ENCODE measurements at places on chromosomes 16 and 17.

- DNase-seq: no peak
Measured at GRCh38 chr16:64947651-64948050, 174.2 kb downstream of the CDH11 start.

DNA sequence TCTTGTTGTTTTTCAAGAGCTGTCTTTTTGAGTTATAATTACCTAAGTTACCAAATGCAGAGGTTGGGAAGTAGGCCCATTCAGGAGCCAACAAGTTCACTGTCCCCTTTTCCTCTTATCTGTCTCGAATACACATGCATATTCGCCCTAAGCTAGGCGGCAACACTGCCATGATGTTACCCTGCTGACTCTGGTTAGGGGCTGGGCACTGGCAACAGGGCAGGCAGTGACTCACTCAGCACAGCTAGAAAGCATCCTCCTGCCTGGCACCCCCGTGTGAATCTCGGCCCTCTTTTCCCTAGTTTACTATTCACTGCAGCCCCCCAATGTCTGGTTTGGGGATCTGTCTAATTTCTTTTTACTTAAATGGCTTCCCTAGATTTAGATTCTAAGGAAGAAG is 13.8 kb downstream of the DBF4B start:
- no peak for DNase-seq

DNA sequence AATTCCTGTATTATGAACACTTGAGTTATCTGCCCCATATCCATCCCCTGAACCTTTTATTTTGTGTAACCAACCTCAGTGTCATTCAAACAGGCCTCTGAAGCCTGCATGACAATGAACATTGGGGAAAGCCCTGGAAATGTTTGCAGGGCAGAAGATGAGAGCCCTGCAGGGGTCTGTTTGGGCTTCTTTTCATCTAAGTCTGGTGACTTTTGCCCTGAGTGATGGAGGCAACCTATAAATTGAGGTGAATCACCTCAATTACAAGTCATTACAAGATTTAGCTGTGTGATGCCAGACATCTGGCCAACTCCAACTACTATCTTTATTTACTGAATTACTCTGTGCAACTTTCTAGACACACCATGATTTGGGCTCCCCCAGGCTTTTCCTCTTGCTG is 189.2 kb downstream of the MAF start:
- DNase-seq: no peak

GRCh38 chr17:35101036-35101435 is 18.6 kb downstream of the RAD51D start:
- no peak for DNase-seq

- no peak for DNase-seq
Measured at GRCh38 chr17:64765191-64765889, 103.2 kb upstream of the SMURF2 start.

GRCh38 chr17:752620-753219 is 656 bp upstream of the GEMIN4 start:
- DNase-seq: peak; percentile 24

DNA sequence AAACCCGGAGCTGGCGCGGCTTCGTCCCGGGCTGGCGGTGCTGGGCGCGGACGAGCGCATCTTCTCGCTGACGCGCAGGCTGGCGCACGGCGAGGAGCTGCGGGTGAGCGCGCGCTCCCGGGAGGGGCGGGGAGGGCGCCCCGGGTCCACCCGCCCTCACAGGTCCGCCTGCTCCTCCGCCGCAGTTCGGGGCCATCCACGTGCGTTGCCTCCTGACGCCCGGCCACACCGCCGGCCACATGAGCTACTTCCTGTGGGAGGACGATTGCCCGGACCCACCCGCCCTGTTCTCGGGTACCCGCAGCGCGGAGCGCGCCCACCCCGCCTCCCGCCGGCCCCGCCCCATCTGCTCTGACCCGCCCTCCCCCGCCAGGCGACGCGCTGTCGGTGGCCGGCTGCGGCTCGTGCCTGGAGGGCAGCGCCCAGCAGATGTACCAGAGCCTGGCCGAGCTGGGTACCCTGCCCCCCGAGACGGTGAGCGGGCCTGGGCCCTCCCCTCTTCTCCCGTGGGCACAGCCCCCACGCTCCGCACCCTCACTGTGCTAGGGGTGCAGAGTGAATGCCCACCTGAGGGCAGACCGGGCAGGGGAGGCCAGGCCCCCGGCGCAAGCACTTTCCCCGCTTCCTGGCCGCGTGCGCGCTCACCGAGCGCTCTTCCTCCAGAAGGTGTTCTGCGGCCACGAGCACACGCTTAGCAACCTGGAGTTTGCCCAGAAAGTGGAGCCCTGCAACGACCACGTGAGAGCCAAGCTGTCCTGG is 1.4 kb downstream of the HAGHL start:
- DNase-seq: peak; percentile 57

- DNase-seq: no peak
Measured at GRCh38 chr16:87878704-87879103, 9.4 kb upstream of the SLC7A5 start.

DNA sequence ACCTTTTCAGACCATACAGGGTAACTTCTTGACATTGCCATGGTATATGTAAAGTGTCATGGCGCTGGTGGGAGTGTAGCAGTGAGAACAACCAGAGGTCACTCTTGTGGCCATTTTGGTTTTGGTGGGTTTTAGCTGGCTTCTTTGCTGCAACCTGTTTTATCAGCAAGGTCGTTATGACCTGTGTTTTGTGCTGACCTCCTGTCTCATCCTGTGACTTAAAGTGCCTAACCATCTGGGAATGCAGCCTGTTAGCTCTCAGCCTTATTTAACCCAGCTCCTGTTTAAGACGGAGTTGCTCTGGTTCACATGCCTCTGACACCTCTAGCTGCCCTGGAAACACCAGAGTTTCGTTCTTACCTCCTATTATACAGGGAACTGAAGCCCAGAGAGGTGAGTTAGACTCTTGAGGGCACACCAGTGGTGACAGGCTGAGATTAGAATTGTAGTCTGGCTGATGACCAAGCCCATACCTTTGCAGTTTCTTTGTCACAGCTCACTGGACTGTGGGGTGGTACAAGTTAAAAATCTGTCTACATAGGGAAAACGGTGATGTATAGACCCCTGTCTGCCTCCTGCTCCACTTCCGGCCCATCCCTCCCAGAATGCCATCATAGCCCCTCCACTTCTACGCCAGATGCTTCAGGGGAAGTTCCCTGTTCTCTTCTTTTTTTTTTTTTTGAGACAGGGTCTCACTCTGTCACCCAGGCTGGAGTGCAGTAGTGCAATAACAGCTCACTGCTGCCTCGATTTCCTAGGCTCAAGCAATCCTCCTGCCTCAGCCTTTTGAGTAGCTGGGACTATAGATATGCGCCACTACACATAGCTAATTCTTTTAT is 21.0 kb downstream of the KSR1 start:
- no peak for DNase-seq

- DNase-seq: no peak
Measured at GRCh38 chr16:63617990-63618763, 1503.7 kb downstream of the CDH11 start.

DNA sequence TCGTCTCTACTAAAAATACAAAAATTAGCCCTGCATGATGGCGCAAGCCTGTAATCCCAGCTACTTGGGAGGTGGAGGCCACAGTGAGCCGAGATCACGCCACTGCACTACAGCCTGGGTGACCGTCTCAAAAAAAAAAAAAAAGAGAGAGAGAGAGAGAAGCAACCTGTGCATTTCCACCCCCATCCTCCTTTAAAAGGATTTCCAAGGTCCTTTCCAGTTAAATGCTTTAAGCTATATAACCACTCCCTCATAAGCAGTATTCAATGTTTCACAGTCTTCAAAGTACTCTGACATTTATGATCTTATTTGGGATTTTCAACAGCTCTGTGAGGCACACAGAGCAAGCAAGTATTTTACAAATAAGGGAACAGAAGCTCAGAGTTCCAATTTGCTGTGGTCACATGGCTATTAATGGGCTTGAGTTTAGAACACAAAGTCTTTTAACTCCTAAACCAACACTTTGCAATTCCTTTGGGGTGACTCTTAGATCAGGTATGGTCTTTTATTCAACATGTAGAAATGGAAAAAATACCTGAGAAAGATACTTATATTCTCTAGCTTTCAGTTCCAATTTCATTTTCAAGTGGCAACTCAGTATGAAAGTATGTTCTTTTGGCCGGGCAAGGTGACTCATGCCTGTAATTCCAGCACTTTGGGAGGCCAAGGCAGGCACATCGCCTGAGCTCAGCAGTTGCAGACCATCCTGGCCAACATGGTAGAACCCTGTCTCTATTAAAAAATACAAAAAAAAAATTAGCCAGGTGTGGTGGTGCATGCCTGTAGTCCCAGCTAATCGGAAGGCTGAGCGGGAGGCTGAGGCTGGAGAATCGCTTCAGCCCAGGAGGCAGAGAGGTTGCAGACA is 31.3 kb downstream of the SPOP start:
- peak; percentile 12 for DNase-seq

DNA sequence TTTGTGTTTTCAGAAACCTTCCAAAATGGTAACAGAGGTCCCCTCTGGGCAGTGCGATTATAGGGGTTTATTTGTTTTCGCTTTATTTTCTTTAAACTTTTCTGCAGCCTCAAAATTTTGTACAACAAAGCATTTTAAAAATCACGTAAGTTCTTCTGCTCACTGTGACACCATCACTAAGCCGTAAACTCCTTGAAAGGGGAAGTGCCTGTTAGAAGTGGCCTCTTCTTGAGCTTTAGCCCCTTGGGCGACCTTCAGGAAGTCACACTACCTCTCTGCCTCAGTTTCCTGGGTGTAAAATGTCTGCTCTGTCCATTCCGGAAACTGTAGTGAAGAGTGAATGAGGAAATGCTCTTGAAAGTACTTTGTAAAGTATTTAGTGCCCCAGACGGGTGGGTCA is 26.6 kb downstream of the ARHGAP27 start:
- DNase-seq: no peak

DNA sequence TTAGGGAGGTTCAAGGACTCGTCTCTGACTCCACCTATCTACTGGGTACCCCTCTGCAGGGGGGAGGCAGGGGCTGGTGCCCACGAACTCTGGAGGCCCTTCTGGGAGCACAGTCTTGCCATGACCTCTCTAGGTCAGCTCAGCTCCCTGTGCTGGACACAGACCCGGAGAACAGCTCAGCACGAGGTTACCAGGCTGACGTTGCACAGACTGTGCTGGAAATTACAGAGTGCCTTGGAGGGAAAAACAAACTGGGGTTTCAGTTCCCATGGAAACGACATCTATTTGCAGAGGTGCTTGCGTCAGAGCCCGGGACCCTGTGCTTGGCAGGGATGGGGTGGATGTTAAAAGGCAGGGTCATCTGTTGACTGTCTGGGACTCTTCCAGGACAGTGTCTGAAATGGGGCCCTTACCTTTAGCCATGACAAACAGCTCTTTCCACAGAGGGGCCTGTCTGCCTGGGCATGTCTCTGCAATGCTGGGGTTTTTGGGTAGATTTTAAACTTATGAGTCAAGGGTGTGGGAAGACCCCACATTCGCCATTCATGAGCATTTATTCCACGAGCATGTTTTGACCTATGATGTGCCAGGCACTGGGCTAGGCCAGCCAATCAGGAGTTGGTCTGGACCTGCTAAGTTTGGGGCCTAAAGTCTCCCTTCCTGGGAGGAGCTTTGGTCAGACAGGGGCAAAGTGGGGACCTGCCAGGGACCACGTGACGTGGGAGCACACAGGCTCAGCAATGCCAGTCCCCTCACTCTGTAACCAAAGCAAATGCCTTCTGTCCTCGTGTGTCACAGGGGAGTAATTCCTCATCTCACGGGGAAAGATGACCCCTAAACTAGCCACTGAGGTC is 22.5 kb downstream of the CCR7 start:
- no peak for DNase-seq

DNA sequence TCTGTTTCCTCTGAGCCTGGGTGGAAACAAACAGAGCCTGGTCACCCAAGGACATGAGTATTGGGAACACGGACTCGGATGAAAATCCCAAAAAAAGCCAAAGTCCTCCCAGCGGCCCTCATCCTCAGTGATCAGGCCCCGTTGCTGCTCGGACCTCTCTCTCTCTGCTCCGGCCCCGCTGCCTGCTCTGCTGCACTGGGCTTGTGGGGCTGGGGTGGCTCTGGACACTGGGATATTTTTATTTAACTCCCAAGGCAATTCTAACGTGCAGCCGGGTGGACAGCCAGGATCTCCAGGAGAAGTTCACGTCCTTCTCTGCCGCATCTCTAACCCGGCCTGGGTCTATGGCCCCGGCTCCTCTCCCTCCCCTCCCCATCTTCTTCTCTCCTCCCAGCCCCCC is 280.9 kb upstream of the TNRC6C start:
- no peak for DNase-seq

- no peak for DNase-seq
Measured at GRCh38 chr17:560432-560873, 154.2 kb downstream of the VPS53 start.

- DNase-seq: peak; percentile 48
Measured at GRCh38 chr17:63476854-63477479, at the start of gene ACE. ACE (plus strand) TSS chr17:63477061; CDS start chr17:63477095, 34 bp downstream.

DNA sequence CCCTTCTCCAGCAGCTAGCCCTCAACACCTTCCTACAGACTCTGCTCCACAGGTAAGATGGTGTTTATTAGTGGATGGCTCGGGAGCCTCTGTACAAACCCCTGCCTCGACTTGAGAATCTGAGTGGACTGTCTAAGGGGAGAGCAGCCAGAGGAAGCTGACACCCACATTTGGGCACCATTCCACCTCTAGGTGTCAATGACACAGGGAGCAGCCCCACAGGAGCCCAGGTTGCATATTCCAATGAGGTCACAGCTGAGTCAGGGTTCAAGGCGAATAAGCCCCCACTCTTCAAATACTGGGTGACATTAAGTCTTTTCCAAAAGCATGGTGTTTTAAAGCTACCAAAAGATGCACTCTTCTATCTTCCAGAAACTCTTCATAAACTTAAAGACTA is 31.9 kb downstream of the RANBP10 start:
- DNase-seq: no peak

GRCh38 chr16:68257906-68258800 is 6.2 kb upstream of the SLC7A6 start:
- DNase-seq: no peak

DNA sequence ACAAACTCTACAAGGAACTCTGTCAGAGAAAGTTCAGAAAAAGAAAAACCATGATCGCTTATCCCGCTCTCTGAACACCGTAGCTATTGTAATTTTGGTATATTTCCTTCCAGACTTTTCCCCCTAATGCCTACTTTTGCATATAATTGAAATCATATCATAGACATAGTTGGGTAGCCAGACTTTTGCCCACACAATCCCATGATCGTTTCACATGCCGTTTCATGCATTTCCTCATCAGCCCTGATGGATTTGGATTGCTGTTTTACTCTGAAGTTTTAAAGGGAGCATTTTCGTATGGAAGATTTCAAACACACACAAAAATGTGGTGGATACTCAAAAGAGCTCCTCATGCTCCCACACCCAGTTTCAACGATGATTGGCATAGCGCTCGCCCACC is 31.3 kb downstream of the COX4I1 start:
- no peak for DNase-seq

GRCh38 chr17:38743556-38744171 is 4.5 kb downstream of the PCGF2 start:
- no peak for DNase-seq

DNA sequence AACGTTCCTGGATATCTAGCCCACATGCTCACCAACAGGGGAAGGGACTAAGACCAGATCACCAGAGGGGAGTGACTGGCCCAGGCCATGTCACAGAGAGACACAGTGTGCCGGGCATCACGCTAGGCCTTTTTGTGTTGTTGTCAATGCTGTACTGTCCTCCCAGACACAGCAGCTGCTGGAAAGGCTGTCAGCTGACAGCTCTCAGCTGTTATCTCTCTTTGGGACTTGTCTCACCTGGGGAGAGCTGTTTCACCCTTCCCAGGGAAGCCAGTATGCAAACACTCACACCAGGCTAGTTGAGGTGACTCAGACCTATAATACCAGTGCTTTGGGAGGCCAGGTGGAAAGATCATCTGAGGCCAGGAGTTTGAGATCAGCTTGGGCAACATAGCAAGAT is 19.4 kb downstream of the UNC45B start:
- DNase-seq: no peak

- peak; percentile 10 for DNase-seq
Measured at GRCh38 chr16:58732545-58733247, 1.4 kb downstream of the GOT2 start.
